ENCODE measurements at places on chromosomes 6 and 20.

DNA sequence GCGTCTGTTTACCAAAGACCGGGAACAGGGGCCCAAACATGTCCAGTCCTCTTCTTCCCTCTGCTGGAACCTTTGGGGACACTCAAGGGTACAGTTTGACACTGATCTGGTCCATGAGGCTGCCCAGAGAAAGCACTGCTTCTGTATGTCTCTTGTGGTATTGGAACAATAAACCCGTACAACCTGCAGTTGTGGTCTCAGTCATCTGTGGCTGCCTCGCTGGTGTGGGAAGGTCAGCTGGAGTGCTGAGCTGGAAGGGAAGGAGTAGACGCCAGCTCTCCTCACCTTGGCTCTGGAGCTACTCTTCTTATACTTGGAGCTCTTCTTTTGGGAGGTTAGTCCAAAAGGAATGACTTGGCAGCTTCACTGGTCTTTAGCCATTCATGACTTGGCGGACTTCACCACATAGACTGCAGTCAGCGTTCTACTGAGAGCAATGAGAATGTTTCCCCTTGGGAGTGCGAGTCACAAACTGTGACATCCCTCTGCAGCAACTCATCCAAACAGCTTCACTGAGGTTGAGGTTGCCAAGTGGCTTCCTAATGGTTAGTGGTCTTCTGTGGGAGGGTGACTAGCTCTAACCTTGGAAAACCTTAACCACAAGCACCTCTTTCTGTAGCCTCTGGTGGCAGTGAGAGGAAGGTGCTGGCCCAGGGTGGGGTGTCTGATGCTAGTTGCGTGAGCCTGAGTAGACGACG lies 81.2 kb downstream of the ASXL1 start:
- DNase-seq: no peak

GRCh38 chr20:1882026-1882425 lies 13.2 kb upstream of the SIRPA start:
- DNase-seq: no peak

DNA sequence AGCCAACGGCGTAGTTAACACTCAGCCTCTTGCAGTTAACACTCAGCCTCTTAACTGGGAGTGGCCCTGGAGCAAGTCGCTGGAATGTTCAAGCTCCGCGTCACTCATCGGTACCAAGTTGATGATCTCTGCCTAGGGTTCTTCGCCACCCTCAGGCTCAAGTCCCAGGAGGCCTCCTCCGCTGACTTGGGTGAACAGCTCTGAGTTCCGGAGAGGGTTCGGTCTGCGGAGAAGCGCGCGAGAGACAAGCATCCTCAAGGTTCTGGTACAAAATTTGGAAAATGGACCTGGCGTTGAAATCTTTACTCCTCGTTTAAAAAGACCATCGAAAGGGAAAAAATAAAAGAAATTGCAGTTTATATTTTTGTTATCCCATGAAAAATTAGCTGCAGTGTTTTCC lies 876 bp upstream of the DSP start:
- no peak for DNase-seq

DNA sequence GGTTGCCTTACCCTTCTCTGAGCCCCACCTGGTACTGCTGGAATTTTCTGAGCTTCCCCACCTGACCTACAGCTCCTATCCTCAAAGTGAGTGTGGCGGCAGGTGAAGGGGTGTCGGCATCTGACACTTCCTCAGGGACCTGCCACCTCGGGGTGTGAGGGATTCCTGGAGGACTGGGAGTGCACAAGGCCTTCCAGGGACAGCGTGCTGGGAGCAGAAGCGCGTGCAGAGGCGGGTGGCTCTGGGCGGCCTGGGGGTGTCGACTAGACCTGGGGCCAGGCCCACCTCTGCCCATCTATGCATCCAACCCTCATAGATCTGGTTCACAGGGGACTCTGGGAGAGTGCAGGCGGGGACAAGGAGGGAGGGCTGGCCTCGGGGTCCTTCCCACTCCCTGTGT lies 7.8 kb downstream of the DLGAP4 start:
- DNase-seq: no peak

- no peak for DNase-seq
These were observed 9.2 kb upstream of the SIRPG start for GRCh38 chr20:1666802-1667201.

DNA sequence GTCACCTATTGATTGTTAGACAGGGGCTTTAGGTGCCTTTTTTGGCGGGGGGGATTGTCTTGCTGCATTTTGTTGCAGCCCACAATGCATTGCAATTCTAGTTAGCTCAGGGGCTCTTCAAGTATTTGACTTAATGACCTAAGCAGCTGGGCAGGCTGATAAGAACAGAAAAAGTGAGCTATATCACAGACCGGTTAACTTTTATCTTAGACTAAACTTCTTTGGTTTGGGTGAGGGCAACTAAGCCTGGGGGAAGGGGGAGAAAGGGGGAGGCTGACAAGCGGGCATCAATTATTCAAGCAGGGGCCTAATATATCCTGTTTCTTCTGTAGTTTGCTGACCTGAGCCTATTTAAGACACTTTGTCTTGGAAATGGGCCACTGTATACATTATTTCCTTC lies 66.0 kb upstream of the GPR6 start:
- no peak for DNase-seq

DNA sequence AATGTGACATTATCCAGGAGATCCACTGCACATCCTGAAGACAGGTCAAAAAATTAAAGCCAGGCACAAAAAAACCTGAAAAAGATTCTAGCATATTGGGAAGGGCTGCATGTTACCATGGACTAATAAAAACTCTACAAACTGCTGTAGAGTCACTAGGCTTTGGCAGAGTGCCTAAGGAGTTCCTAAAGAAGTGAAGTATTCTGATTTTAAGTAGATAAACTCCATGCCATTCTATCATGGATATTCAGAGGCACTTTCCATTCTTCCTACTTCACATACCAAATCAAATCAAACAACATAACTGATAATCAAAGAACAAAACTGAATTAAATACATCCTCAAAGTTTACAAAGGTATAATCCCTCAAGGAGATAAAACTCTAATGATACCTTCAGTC lies 3.0 kb upstream of the MBOAT1 start:
- no peak for DNase-seq

DNA sequence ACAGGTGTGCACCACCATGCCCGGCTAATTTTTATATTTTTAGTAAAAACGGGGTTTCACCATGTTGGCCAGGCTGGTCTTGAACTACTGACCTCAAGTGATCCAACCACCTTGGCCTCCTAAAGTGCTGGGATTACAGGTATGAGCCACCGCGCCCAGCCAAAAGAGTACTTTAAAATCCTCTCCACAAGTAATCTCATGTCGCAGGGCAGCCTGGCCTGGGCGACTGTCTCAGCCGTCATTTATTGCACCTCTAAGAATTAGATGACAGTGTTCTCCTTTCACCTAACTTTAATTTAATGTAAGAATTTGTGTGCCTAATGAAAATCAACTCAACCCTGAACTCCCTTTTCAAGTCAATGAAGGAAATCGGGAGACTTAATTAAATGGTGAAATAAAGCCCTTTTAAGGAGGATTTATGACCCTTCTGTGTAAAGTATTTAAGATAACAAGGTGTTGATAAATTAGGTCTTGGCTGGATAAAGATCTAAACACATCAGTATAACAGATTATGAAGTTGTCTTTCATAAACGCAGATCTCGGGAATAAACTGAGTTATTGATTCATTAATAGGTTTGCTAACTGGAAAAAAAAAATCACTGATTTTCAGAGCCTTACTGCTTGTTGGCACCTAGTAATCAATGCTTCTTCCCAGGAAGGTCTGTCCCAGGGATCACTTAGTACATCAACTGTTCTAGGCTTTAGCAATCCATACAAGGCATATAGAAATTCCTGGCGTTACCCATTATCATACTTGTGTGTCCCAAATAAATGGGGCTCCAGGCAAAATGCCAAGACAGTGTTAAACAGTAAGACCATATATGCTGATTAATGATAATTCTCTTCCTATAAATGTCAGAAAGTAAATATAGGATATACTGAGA lies 209.3 kb downstream of the GMDS start:
- no peak for DNase-seq

- DNase-seq: no peak
These were observed 22.3 kb upstream of the SAYSD1 start for GRCh38 chr6:39137245-39137644.

GRCh38 chr20:17856024-17856564 lies 112.5 kb downstream of the SNX5 start:
- no peak for DNase-seq

- no peak for DNase-seq
These were observed 76.8 kb upstream of the FOXP4 start for GRCh38 chr6:41469156-41470028.

DNA sequence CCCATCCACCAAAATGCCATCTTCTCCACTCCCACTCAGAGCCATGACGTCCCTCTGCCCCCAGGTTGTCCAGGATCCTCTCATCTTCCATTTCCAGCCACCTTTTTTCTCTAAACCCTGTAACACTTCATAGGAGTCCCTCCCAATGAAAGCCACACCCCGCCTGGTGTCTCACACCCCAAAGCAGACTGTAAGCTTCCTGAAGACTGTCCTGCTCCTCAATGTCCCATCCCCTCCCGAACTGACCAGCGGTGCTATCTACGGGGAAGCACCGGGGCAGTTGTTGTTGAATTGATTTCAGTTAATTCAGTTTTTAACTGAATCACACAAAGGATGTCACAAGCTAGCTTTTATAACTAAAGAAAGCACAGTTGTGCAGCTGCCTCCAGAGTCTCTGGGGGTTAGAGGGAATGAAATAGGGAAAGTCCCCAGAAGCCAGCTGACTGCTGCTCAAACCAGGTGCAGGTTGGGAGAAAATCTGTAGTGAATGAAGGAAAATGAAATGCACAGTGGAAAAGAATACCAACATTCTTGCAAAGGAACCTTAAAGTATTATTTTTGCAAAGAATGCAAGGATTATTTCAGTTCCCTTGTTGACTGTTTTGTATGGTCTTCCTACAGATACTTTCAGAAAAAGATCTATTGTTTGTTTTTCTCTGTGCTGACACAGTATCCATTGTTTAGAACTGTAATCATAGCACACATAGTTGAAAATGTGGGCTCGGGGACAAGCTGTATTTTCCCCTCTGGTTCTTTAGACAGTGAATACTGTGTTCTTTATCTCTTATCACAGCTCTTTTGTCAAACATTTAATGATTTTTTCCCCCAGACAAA lies 222.6 kb upstream of the QKI start:
- no peak for DNase-seq

GRCh38 chr6:11298651-11299420 lies 66.4 kb upstream of the NEDD9 start:
- no peak for DNase-seq

DNA sequence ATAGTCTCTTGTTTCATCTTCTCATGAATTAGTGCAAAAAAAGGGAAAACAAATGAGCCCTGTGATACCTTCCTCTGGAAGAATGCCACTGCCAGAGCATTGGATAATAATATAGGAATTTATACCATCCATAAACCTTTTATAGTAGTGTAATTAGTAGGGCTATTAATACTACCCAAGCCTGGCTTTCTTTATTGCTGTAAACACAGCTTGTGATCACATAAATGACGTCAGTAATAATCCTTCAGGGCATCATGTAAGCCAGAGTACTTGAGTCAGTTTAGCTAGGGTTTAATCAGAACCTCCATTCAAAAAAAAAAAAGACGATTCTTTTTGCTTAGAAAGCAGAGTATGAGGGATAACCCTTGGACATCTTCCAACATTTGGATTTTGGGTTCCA lies 264.8 kb downstream of the SLC35F1 start:
- no peak for DNase-seq

DNA sequence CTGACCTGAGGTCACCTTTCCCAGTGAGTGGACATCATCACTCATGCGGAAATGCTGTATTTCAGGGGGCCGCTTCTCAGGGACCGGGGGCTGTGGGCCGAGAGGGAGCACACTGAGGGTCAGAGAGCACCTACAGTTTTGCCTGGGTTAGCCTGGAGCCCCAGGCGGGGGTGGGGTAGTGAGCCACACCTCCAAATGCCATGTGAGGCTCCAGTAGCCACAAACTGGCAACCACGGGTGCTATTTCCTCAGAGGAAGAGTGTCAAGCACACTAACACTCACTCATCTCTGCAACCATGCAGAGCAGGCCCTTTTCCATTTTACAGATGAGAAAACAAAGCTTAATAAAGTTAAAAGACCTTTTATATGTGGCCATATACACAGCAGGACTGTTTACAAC lies 4.7 kb downstream of the EHMT2 start:
- no peak for DNase-seq

- DNase-seq: no peak
These were observed 54.6 kb downstream of the FYN start for GRCh38 chr6:111818539-111819226.

DNA sequence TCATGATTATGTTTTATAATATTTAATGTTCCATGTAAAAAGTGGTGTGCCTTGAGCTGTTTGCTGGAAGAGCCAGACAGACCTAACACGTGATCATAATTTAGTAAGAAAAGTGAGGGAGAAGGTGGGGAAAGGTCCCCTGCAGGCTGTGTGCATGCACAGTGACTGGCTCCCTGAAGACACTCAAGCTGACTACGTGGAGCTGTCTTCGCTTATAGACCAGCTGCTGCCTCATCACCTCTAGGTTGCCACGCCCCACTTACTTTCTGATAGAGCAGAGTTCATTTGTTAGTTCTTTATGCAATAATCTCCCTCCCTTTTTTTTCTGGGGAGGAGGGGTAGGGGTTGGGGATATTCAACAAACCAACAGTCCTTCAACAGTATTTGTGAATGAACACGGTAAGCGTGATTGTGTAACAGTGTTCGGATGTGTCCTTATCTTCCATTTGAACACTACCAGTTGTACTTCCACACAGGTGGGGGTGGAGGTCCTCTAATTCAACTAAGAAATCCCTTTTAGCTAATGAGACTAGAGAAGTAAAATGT lies 157.3 kb downstream of the BACH2 start:
- no peak for DNase-seq

DNA sequence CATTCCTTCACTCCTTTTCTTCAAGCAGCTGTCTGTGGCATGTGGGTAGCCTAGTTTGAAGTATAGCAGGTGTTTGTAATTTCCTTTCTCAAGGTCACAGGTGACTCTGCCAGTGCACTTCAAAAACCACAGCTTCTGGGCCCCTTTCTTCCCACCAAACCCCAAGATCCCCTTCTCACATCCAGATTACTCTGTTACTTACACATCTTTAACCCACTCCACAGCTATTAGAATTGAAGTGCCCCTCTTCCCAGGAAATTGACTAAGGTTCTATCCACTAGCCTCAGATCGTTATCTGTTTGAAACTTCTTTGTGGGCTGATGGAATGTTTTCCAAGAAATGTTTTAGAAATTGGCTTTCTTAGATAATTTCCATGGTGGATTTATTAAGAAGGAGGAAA lies 150.8 kb downstream of the AHI1 start:
- no peak for DNase-seq

GRCh38 chr6:38584731-38585130 lies 55.0 kb downstream of the BTBD9 start:
- DNase-seq: no peak

All from stimulated activated CD8-positive, alpha-beta memory T cell treated with anti-CD3 and anti-CD28 coated beads, Interleukin-15, amount 100 ng/mL, for 24 hours (primary cell).